ENCODE measurements at places on chromosomes 3 and 15. TPM values are rescaled to one million over a fixed set of nuclear protein-coding genes. Genes with fewer than 3 reads are reported as not detected.
A peak's percentile ranks its signal among the peaks of the same experiment; 100 is the strongest.

DNA sequence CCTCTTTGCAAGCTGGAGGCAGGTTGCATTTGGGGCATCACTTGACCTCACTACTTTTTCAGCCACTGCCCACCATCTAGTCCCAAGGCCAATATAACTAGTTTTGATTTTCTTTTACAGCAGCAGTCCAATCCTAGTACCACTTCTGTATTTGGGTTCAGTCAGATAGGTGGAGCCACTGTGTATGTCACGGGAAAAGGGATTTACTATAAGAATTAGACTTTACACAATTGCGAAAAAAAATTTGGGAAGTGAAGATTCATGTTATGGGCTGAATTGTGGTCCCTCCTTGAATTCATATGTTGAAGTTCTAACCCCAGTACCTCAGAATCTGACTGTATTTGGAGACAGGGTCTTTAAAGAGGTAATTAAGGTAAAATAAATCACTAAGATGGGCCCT, 37.4 kb upstream of the NMNAT3 start:
- no peak for DNase-seq
- no peak overlapping the region for H3K4me3 ChIP-seq

DNA sequence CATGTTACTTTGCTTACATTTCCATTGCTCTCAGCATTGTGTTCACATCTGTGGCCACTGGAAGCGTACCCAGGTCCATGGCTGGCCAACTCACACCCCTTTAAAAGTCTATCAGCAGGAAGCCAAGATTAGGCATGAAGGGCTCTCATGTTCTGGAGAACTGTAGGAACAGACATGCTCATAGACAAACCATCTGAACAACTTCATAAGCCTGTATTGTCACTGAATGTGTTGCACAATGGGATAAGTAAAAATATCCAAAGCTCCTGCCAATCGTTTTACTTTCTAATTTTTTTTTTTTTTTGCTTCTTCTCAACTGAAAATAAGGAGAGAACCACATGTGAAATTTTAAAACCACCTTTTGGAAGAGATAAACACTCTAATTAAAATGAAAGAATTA, 6.4 kb downstream of the RPLP1 start:
- H3K36me3 ChIP-seq: no peaks in the 10 kb centered on the region
- no peaks in the 10 kb centered on the region for H3K27me3 ChIP-seq
- no peak overlapping the region for H3K27ac ChIP-seq
- no peak for DNase-seq
- H3K4me1 ChIP-seq: peaks cover 60% of the 10 kb centered on the region
- no peak overlapping the region for H3K4me3 ChIP-seq

GRCh38 chr3:156525808-156526207, 29.1 kb downstream of the SSR3 start:
- peaks cover 16% of the 10 kb centered on the region for H3K4me1 ChIP-seq
- no peak for DNase-seq
- no peak overlapping the region for H3K4me3 ChIP-seq

- H3K36me3 ChIP-seq: no peaks in the 10 kb centered on the region
- H3K4me1 ChIP-seq: no peaks in the 10 kb centered on the region
- H3K27me3 ChIP-seq: no peaks in the 10 kb centered on the region
- no peak overlapping the region for H3K4me3 ChIP-seq
Observed at GRCh38 chr15:62809968-62810260, 232.6 kb upstream of the TPM1 start.

DNA sequence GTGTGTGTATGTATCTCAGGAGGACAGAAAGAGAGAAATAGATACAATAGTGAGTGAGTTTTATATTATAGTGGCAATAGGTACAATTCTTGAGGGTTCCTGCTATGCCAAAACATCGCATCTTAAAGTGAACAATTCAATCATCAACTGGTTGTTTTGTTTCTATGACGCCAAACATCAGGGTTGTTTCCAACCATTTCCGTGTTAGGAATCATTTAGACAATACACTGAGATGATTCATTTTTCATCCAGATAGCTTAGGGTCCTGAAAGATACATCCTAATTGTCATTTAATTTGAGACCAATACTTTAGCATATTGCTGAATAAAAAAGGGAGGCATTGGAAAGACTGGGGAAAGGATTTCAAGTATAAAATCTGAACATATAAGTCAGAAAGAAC, 472.2 kb downstream of the MCTP2 start:
- no peaks in the 10 kb centered on the region for H3K36me3 ChIP-seq
- no peak overlapping the region for H3K27ac ChIP-seq
- no peaks in the 10 kb centered on the region for H3K4me1 ChIP-seq
- H3K4me3 ChIP-seq: no peak overlapping the region

GRCh38 chr3:56942523-56942922, 117.9 kb upstream of the SPATA12 start:
- peaks cover 16% of the 10 kb centered on the region for H3K36me3 ChIP-seq
- H3K27ac ChIP-seq: no peak overlapping the region
- no peaks in the 10 kb centered on the region for H3K27me3 ChIP-seq
- H3K4me1 ChIP-seq: peaks cover 22% of the 10 kb centered on the region
- peak overlapping the region; percentile 58 for H3K4me3 ChIP-seq

GRCh38 chr3:31523543-31523942, 9.2 kb upstream of the STT3B start:
- no peak for DNase-seq
- H3K36me3 ChIP-seq: no peaks in the 10 kb centered on the region
- H3K4me3 ChIP-seq: no peak overlapping the region

- no peak for DNase-seq
- no peak overlapping the region for H3K27ac ChIP-seq
- peaks cover 10% of the 10 kb centered on the region for H3K4me1 ChIP-seq
- H3K36me3 ChIP-seq: peaks cover 13% of the 10 kb centered on the region
Observed at GRCh38 chr3:183485585-183485984, 57.2 kb upstream of the MCF2L2 start.

DNA sequence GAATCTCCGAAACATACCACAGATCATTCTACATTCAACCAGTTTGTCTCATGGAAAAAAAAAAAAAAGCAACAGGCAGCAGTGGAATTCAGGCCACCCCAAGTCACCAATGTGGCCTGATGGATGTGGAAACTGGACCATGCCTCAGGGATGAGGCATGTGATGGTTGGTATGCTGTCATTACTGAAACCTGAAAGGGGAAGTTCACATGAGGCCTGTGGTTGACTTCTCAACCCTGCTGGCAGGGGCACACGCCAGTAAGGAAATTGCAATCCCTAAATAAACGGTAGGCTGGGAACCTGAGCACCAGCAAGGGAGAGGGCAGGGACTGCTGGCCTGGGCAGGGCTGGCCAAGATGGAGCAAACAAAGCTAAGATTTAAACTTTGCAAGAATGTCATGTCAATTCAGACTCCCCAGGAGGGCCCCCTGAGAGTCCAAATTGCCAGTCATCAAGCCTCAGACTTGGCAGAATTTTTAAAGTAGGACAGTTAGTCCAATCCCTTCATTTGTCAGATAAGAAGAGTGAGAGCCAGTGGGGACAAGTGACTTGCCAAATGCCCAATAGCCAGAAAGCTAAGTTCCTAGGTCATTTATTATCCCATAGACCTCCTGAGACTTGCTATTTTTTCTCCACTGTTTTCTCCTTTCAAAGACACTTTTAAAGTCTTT, 310.4 kb downstream of the ERC2 start:
- H3K27ac ChIP-seq: no peak overlapping the region
- H3K4me3 ChIP-seq: no peak overlapping the region
- H3K36me3 ChIP-seq: no peaks in the 10 kb centered on the region

DNA sequence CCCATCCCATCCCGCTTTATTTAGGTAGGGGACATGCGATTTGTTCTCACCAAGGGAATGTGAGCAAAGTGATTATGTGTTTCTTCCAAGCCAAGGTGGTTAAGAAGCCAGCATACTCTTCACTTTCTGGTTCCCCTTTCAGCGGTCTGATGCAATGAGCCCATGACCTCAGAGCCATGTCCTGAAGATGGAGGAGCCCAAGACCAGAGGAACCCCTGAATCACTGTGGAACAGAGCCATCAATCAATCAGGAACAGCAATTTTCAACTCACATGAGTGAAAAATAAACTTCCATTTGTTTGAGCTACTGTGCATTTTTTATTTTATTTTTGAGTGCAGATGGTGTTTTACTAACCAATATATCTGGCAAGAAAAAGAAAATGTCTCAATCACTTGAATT, 10.8 kb downstream of the THRB start:
- no peaks in the 10 kb centered on the region for H3K27me3 ChIP-seq
- H3K27ac ChIP-seq: no peak overlapping the region
- no peaks in the 10 kb centered on the region for H3K4me1 ChIP-seq
- no peaks in the 10 kb centered on the region for H3K36me3 ChIP-seq
- H3K4me3 ChIP-seq: no peak overlapping the region
- no peak for DNase-seq

The CLDN18 gene
- not detected for total RNA-seq

The ACOX2 gene
- total RNA-seq: not detected

The ADCY5 gene
- not detected for total RNA-seq

The SSR3 gene
- total RNA-seq: 68.7 TPM

The YEATS2 gene
- 24.3 TPM for total RNA-seq

The IGSF10 gene
- not detected for total RNA-seq

The SFMBT1 gene
- total RNA-seq: 35.2 TPM

The QRICH1 gene
- 196 TPM for total RNA-seq

The PDZRN3 gene
- not detected for total RNA-seq

The FRMD5 gene
- total RNA-seq: 0.21 TPM

Measured in naive thymus-derived CD8-positive, alpha-beta T cell (primary cell).